RCC 7860 (cell line): ENCODE measurements at places on chromosomes 6 and 20.

DNA sequence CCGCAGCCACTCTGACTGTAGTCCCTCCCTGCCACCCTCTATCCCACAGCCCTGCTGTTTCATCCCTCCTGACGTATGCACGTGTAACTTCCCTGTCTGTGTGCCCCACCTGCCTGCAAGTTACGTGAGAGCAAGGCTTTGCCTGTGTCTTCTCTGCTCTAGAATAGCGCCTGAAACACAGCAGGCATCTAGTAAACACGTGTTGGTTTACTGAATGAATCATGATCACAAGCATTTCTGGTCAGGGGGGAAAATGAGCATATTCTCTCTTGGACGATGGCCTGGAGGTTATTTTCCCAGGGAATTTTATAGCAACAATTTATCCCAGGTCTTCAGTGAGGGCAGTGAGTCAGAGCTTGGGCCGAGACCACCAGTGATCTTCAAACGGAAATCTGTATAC is 38.3 kb downstream of the PSMG4 start:
- DNase-seq, result no peak

DNA sequence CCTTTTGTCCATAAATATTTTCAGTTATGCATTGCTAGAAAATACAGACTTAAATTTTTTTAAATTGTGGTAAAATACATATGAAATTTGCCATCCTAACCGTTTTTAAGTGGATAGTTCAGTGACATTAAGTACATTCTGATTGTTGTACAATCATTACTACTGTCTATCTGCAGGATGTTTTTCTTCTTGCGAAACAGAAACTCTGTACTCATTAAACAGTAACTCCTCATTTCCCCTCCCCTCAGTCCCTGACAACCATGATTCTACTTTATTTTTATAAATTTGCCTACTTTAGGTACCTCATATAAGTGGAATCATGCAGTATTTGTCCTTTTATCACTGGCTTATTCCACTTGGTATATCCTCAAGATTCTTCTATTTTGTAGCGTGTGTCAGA is 21.3 kb downstream of the TAF11 start:
- no peak for DNase-seq

DNA sequence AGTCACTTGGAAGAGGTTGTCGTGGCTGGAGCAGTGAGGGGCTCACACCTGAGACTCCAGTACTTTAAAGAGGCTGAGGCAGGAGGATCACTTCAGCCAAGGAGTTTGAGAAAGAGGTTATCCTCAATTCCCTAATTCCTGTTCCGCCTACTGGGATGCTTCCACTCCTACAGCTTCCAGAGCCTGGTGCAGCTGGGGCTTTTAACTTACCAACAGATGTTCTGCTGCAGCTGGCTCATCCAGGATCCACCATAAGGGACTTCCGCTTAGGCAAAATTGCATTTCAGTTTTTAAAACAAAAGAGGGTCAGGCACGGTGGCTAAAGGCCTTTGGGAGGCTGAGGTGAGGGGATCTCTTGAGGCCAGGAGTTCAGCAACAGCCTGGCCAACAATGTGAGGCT is 59.1 kb upstream of the CDYL start:
- DNase-seq, result no peak

DNA sequence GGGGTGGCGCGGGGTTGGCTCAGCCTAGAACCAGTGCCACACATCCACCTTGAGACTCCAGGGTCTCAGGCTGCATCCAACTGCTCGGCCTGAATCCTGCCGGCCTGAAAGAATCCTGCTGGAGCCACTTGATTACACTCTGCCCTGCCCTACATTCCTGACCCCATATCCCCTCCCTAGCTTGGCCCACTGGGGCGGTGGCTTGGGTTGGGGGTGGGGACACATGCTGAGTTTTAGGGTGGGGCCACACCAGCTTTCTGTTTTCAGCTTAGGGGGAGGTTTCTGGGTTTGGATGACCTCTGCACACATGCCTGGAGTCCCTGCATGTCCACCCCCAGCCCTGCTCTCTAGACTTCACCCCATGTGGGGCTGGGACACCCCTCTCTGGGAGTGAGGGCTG is 6.8 kb downstream of the ITPR3 start:
- DNase-seq, result no peak

DNA sequence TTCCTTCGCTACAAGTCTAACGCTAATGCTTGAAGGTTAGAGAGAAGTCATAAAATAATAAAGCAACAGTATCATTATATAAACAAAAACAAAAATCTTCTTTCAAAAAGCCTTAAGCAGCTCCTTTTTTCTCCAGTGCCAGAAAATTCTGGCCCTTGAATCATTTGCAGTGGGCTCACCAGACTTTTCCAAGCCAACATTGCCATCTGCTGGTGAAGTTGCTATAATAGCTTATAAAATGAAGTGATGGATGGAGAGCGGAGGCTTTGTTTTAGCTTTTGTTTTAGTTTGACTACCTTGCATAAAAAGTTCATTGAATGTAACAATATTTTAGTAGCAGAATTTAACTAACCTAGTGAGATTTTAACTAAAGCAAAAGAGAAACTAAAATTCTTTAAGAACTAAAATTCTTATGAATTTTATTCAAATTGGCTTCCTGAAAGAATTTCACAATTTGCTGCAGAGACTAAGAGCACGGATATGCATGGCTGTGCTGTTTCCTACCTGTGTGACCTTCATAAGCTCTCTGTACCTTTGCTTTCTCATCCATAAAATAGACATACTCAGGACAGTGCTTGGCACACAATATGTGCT is 44.8 kb upstream of the SLC2A12 start:
- DNase-seq, result peak; percentile 36

DNA sequence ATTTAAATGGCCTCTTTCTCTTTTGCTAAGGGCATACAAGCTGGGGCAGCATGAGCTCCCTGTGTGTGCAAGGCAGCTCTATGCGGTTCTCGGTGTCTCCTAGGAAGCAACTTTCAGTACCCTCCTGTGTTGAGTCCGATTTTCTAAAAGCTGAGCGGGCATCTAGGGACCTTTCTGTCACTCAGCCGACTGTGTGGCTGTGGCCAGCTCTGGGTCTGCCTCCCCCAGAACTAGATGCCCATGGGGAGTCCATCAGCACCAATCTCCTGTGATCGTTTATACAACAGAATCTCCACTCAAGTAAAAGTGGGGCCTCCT is 7.5 kb downstream of the NELFCD start:
- DNase-seq, result no peak

GRCh38 chr6:142296975-142297604 is 4.7 kb upstream of the ADGRG6 start:
- DNase-seq, result no peak

DNA sequence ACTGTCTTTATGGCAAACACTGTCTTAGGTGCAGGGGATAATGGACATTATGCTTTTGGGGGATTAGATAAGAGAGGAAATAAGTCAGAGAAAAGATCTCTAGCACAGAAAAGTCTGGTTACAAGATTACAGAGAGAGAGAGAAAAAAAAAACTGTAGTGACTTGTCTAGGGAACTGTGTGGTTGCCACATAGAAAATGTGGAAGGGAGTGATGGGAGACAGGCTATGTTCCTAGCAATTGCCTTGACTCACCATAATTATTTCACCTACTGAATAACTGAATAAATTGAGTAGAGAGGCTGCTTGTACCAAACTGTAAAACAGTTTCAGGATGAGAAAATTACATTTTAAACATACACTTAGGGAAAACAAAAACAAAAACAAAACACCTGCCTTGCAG is 229.7 kb downstream of the LAMA2 start:
- DNase-seq, result no peak

DNA sequence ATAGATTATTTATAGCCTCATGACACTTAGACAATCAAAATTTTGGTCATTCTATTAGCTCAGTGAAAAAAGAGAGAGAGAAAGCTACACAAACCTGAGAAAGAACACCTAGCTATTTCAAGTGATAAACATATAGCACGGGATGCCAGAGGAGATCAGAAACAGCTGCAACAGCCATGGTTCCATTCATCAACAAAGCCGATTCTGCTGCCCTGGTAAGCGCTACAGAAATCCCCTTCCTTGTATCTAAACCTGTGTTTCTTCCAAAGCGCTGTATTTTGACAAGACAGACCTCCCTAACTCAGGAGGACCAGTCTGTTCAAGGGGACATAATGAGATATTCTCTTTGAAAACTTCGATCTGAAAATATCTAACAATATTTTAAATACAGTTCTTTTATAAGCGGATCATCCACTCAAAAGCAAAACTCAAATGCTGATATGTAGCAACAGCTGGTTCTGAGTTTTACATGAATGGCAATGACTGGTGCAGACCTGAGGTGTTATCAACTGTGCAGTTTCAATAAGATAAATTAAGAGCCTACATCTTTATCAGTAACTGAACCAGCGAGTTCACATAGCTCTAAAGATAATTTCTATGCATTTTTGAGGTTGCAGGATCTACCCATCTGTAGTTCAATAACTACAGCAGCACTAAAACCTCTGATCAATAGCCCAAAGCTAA is 447.8 kb downstream of the FRK start:
- DNase-seq, result no peak

- no peak for DNase-seq
These were observed 481.2 kb downstream of the HAO1 start for GRCh38 chr20:7459083-7459482.
